ENCODE measurements at places on chromosomes 5 and 9.

DNA sequence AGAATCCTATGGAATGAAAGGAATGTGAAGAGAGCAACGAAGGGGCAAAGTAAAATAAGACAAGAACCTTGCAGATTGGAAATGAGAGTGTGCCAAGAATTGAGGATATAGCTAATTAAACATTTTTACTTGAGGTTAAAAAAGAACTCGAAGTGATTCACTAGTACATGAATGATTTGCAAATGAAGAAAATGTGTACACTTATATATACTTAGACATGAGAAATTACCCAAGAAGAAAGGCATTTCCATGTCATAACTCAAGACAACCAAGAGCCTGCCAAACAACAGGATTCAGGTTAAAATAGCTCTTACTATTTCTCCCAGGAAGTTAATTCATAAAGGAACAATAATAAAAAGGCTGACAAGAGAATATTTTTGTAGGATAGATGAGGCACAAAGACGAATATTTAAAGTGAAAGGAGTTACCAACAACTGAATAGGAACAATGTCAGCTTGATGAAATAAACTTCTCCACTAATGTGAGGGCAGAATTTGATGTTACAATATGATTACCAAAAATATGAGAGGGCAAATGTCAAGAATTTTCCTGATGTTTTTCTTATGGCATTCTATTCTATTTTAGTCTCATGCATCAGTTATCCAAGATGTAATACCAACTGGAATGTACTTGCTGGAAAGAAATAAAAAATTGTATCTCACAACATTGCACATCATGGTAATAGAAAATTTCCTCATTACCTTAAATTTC, 18.9 kb upstream of the NPR3 start:
- DNase-seq = no peak

DNA sequence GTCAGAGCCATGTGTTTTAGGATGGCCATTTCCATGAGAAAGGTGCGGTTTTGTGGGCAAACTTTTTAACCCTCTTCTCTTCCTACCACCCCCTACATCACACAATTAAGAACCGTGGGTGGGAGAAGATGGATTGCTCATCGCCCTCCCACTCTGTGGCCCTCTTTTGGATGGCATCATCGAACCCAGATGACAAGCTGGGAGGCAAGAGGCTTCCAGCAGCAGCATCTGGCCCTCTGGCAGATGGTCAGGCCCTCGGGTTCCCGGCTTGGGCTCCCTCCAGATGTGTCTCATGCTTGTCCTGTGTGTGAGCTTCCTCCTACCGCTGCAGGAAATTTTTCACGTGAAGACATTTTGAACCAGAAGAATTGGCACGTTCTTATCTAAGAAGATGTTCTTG, 199.9 kb downstream of the EBF1 start:
- DNase-seq = no peak

DNA sequence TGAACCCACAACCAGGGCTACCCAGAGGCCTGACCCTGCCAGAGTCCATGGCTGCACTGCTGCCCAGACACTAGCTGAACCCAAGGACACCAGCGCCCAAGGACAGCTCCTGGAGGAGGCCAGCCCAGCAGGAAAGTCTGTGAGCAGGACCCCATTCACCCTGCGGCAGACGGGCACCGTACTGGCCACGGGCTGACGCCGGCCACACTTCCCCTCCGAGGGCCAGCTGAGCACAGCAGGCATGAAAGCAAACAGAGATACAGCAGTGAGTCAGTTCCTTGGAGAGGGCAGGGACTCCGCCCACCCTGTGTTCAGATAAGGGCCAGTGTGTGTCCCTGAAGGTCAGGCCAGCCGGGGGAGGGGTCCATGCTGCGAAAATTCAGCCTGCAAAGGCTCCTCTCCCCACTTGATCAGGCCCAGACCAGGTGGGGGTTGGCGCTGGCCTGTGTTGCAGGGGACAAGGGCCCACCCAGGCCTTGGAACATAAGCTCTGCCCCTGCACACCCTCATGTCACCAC, 3.2 kb downstream of the RNF208 start:
- no peak for DNase-seq

DNA sequence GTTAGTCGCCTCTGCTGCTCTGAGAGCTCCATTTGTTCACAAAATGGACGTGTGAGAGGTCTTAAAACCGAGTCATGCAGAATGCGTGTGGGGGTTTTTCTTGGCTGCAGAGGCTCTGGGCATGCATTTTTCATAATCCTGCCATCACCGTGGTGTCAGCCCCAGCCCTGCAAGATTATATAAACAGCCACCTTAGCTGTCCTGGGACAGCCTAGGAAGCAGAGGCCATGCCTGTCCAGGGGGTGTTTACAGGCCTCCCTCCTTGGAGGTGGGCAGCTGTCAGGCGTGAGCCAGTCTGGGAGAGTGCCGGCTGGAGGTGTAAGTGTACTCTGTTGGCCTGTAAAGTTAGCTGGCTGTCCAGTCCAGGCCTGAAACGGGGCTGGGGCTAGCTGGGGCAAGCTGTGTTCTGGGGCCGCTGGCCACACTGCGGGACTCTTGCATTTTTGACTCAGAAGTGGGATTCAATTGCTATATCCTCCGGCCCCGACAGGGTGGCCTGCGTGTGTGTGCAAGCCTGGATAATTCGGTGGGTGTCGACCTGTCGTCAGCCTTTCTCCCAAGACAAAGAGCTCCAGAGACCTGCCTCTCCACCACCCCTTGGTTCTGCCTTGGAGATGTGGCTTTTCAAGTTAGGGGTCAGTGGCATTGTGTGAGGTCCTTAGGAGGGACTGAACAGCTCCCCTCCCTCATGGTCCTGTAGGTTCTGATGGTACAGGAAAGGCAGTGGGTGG, 2.4 kb downstream of the WNK2 start:
- DNase-seq = no peak

GRCh38 chr9:13063880-13064459, 215.5 kb downstream of the MPDZ start:
- DNase-seq = no peak

GRCh38 chr5:72355706-72356299, 35.6 kb downstream of the PTCD2 start:
- DNase-seq = no peak

DNA sequence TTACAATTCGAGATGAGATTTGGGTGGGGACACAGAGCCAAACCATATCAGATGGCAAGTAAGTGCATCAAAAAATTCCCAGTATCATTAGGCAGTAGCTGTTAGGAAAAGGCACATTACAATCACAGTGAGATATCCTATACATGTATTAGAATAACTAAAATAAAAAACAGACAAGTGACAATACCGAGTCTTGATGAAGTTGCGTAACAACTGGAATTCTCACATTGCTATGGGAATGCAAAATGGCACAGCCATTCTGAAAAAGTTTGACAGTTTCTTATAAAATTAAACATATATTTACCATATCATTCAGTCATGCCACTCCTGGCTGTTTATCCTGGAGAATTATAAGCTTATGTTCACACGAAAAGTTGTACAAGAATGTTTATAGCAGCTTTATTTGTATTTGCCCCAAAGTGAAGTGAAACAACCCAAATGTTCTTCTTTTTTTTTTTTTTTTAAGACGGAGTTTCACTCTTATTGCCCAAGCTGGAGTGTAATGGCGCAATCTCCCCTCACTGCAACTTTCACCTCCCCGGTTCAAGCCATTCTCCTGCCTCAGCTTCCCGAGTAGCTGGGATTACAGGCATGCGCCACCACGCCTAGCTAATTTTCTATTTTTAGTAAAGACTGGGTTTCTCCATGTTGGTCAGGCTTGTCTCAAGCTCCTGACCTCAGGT, 93.1 kb upstream of the TLE1 start:
- no peak for DNase-seq

DNA sequence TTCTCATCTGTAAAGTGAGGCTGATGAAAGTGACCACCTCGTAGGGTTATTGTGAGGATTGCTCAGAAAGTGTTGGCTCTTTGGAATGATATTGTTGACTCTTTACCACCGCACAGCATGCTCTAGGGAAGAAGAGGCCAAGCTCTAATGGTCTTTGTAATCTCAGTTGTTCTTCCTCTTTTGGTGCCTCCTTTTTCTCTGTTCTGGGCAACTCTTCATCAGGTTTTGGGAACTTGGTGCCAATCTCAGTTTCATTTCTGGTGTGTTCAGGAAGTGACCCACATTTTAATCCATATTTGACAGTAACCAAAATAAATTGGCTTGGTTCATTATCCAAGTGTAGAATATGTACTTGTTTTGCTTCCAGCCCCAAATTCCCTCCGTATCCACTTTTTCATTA, 25.1 kb downstream of the ARHGAP26 start:
- no peak for DNase-seq

GRCh38 chr9:19998823-19999455, 210.1 kb upstream of the SLC24A2 start:
- DNase-seq = no peak

GRCh38 chr9:30258094-30258493, 2126.3 kb upstream of the ACO1 start:
- no peak for DNase-seq

- DNase-seq = no peak
Observed at GRCh38 chr9:104934691-104935500, 6.9 kb upstream of the ABCA1 start.

GRCh38 chr5:14838396-14839319, 32.9 kb downstream of the ANKH start:
- DNase-seq = no peak

DNA sequence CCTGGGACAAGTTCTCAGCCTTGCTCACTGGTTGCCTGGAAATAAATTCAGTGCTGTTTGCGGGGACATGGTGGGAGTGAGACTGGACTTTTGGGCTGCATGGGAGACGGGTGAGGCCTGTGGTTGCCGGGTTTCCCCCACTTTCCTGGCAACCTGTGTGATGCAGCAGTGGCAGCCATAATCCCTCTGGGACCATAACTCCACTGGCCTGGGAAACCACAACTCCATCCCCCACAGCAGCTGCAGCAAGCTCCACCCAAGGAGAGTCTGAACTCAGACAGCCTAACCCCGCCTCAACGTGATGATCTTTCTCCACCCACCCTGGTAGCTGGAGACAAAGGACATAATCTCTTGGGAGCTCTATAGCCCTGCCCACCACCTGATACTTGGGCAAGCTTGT, 349.9 kb downstream of the PIK3R1 start:
- peak; percentile 27 for DNase-seq

- no peak for DNase-seq
Observed at GRCh38 chr9:93501406-93501805, 48.0 kb upstream of the FAM120AOS start.

- no peak for DNase-seq
Observed at GRCh38 chr5:109315245-109315644, 94.5 kb downstream of the PJA2 start.

DNA sequence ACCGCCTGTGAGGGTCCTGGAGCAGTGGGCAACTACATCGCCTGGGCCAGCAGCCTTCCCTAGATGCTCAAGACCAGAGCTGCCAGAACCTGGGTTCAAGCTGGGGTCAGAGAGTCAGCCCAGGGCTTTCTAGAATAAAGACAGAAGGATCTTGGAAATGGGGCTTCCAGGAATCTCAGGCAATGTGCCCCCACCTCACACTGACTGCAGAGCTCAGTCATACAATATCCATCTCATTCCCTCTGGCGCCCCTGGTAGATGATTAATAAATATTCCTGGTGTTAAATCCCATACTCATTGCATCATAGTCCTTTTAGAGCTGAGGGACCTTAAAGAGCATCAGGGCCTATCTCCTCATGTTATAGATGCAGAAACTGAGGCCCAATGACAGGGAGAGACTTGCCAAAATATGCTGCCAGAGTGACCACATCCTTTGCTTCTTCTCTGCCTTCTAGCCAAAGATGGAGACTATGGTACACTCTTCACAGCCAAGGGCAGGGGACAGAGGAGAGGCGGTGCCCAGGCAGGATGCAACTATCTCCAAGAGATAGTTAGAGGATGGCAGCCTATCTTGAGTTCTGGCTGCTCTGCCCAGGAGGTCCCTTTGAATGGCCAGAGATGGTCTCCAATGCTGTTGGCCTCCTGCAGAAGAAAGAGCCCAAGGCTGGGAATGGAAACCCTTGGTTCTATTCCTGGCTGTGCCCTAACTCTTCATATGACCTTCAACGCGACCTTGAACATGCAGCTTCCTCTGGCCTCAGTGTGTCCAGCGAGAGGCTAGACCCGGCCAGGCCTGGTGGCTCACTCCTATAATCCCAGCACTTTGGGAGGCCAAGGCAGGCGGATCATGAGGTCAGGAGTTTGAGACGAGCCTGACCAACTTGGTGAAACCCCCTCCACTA, 36.2 kb upstream of the IL17B start:
- DNase-seq = no peak

DNA sequence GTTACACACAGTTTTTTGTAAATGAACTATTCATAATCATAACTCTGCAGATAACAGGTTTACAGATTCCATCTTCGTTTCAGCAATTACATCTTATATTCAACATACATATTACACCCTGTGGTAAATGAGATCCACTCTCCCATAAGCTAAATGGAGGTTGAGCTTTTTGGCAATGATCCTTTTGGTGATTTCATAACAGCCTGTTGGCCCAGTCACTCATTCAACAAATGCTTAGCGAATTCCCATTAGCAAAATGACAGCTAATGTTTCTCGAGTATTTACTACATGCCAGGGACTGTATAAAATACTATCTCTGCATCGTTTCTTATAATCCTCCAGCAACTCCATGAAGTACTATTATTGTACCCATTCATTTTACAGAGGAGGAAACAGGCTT, 25.4 kb upstream of the AGXT2 start:
- no peak for DNase-seq

- DNase-seq = no peak
Observed at GRCh38 chr5:142065273-142065672, 43.3 kb upstream of the NDFIP1 start.

GRCh38 chr9:125659201-125659840, 47.7 kb downstream of the MAPKAP1 start:
- DNase-seq = no peak

GRCh38 chr9:6567140-6567591, 78.4 kb downstream of the GLDC start:
- DNase-seq = no peak

DNA sequence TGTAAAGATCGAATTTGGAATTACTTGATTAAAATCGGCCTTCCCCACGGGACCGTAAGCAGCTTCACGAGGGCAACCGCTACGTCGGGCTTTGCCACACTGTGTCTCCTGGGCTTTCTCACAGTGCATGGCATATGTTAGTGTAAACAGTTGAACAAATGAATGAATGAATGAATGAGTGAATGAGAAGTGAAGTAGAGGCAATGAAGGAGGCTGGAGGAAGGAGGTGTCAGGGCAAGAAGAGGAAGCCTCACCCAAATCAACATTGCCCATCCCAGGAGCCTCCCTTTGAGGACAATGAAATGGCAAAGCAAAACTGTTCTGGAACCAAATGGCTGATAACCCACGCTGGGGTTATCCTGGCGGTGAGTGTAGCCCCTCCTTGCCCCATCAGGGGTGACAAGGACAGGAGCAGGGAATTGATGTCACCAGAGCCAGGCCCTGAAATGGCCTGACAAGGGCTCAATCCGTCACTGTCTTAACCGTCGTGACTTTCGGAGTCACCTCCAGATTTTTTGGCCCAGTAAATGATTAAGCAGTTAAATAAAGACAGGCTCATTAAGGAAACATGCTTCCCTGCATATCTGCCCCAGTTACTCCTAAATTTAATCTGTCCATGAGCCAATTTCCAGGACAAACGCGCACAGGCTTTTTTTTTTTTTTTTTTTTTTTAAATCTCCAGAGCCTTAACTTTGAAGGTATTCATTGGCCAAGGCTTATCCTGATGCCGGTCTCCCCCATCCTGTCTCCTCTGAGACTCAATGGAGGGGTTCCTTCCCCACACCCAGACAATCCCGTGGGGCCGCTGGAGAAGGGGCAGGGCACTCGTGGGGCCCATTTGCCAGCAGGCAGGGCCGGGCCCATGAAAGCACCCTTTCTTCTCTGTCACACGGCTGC, 88.4 kb upstream of the BOD1 start:
- DNase-seq = no peak

GRCh38 chr5:178564811-178565550, 25.2 kb downstream of the COL23A1 start:
- DNase-seq = no peak

- DNase-seq = no peak
Observed at GRCh38 chr9:124251204-124251603, 6.5 kb upstream of the NEK6 start.
